OCI-LY7 (cell line): ENCODE measurements at places on chromosomes 12 and 14.

DNA sequence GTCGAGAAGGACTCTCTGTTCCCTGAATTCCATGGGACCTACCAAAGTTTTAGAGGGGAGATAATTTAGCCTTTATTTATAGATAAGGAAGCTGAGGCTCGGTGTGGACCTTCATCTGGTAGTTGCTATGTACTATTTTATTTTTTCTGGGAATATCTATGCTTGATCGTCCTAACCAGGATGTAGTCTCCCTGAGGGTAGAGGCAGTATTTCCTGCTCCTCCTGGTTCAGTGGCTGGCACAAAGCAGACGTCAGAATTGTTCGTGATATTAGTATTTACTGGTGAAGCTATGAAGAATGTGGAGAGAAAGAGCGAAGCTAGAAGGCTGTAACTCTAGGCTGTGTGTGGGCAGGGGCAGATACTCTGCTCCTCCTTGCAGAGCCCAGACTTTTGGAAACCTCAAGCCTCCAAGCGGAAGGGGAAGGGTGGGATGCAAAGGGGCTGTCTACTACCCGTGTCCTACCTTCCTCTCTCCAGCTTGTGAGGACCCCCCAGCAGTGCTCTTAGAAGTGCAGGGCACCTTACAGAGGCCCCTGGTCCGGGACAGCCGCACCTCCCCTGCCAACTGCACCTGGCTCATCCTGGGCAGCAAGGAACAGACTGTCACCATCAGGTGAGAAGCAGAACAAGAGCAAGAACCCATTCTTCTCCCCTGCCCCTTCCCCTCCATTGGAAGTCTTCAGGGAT, 1.4 kb downstream of the LRP10 start:
- DNase-seq, result no peak

- no peak for DNase-seq
Observed at GRCh38 chr14:68719634-68720384, 73.1 kb downstream of the ZFP36L1 start.

DNA sequence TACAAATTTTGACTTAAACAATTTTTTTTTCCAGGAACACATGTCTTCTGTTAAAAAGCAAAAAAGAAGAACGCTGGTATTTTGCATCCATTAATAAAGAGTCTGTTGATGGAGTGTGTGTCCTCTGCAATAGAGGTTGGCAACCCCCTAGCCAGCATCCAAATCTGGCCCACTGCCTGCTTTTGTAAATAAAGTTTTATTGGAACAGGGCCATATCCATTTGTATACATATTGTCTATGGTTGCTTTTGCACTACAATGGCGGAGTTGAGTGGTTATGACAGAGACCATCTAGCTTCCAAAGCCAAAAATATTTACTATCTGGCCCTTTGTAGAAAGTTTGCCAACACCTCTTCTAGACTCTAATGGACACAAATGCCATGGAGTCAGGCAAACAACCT, 49.6 kb downstream of the CCDC92 start:
- DNase-seq, result no peak

- DNase-seq, result no peak
Observed at GRCh38 chr12:114399664-114400211, 6.2 kb downstream of the TBX5 start.

GRCh38 chr14:50028458-50028857, 87.9 kb downstream of the VCPKMT start:
- DNase-seq, result no peak

- no peak for DNase-seq
Observed at GRCh38 chr12:72522411-72522810, 250.2 kb downstream of the TRHDE start.

GRCh38 chr14:52609445-52610044, 56.9 kb downstream of the GPR137C start:
- DNase-seq, result no peak

DNA sequence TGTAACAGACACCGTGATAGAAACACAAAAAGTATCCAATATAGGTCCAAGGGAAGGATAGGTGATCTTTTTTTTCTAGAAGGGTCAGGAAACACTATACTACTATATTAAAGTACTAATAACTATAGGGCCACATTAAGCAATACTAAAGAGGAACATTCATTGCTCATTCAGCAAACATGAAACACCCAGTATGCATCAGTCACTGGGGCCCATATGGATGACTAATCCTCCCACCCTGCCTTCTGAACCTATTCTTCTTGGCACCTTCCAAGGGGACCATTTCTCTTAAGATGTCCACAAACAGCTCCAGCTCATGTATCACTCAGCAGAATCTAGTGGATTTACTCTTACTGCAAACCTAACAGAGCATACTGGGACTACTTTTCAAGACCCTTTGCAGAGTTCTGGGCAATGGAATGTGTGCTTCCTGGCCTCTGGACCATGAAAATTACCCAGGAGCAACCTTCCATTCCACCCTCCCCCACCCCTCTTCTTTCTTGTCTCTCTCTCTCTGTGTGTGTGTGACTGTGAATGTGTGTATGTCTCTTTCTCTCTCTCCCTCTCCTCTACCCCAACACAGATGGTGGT, 187.9 kb downstream of the EPS8 start:
- DNase-seq, result no peak

- DNase-seq, result no peak
Observed at GRCh38 chr14:34452258-34452822, 9.7 kb downstream of the SPTSSA start.

- no peak for DNase-seq
Observed at GRCh38 chr12:16384732-16385131, 37.3 kb downstream of the MGST1 start.

GRCh38 chr12:121774968-121775474, 18.5 kb downstream of the RHOF start:
- no peak for DNase-seq

GRCh38 chr14:95544588-95544987, 9.7 kb downstream of the GLRX5 start:
- DNase-seq, result no peak

DNA sequence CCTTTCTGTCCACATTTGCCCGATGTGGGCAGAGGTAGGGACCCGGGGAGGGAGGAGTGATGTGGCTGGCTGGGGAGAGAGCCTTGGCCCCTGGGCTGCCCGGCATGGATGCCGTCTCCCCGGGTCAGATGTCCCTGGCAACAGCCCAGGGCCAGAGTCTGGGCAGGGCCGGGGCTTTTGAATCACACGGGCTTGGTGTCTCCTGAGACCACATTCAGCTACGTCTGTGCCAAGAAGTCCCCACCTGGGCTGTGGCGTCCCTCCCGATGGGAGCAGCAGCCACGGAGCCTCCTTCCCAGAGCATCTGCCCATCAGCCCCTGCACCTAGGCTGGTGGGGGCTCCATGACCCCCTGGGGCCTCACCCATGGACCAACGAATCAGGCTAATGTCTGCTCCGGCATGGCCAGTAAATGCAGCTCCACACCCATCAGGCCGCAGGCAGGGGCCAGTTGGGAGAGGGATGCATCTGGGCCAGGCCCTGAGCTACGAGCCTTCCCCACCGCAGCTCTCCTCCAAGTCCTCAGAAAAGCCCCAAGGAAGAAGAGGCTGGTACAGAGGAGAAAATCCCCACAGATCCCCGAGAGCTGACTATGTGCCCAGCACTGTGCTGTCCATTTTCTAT, 109.4 kb downstream of the RFLNA start:
- no peak for DNase-seq

DNA sequence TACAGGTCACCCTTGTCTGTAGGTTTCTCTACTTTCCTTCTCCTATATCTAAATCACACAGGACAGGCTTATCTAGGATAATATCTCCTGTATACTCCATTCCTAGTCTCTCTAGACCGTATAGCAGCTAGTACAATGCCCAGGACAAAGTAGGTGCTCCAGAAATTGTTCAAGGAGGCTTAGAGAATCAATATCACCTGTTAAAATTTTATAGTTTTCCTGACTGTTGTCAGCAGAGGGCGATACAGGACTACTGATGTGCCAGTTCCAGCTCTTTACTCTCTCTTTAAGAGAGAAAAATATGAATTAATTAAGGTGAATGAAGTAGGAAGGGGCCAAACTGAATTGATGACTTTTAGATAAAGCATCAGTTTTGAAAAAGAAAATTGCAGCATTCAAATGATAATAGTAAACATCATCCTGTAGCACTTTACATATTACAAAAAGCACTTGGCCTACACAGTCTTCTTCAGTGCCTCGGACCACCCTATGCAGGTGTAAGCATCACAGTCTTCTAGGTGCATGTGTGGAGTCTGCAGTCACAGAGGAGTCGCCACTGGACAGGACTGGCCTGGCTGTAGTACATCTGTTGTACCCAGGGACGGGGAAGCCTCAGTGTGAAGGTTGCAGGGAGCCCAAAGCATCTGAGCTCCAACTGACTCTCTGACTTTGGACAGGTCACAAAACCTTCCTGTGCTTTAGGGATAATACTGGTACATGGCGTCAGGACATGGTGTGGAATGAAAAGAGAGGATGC, 61.9 kb upstream of the MAX start:
- peak; percentile 79 for DNase-seq

GRCh38 chr14:40713387-40713786, 893.3 kb upstream of the LRFN5 start:
- no peak for DNase-seq

DNA sequence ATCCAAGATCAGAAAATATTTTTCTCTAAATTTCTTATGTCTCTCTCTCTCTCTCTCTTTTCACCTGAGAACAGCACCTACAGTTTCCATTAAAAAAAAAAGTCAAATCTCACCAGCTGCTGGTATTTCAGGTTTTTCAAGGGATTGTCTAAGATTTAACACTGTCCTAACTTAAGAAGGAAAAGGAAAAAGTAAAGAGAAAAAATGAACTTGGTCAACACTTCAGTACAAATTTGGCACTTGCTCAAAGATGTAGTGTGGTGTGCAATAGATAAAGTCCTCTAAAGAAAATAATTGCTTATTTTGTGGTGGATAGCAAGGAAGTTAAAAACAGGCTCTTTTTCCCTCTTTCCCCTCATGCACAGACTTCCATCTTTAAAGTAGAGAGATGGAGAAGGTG, 416.2 kb downstream of the SOX5 start:
- no peak for DNase-seq

- no peak for DNase-seq
Observed at GRCh38 chr14:59336098-59336497, 129.1 kb downstream of the GPR135 start.

DNA sequence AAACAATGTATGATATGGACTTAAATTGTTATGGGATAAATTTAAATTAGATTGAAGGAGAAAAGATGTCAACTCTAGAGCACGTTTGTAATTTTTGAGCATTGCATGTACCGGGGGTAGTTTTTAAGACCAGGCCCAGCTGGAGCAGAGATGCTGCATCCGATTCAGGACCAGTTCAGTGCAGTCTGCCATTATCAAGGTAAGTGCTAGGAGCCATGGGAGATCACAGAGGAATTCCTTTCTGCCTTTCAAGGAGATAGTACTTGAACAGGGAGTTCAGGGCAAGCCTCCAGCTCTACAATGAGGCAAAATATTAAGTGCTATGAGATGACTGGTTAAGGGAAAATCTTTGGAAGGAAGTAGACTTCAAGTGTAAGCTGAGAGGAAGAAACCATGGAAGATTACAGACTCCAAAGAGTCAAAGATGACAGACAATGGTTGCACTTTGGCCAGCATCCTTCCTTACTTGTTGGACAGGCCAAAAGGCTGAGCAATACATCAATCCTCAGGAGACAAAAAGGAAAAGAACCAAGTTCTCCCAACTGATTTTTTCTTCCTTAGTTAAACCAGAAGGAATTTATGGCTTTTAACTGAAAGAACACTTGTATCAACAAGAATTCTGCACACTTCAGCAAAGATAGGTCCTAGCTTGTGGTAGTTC, 113.2 kb upstream of the HIF1A start:
- no peak for DNase-seq

DNA sequence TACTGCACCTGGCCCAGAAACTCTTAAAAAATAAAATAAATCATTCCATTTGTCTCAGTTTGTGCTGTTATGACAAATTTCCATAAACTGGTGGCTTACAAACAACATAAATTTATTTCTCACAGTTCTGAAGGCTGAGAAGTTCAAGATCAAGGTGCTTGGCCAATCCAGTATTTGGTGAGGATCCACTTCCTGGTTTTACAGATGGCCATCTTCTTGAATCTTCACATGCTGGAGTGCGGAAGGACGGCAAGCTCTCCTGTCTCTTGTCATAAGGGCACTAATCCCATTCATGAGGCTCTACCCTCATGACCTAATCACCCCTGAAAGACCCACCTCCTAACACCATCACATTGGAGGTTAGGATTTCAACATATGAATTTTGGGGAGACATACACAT, 29.9 kb upstream of the MYBPC1 start:
- no peak for DNase-seq

- DNase-seq, result no peak
Observed at GRCh38 chr14:49549881-49550280, 36.3 kb downstream of the RPS29 start.

GRCh38 chr12:82176761-82177490, 181.3 kb downstream of the CCDC59 start:
- no peak for DNase-seq

DNA sequence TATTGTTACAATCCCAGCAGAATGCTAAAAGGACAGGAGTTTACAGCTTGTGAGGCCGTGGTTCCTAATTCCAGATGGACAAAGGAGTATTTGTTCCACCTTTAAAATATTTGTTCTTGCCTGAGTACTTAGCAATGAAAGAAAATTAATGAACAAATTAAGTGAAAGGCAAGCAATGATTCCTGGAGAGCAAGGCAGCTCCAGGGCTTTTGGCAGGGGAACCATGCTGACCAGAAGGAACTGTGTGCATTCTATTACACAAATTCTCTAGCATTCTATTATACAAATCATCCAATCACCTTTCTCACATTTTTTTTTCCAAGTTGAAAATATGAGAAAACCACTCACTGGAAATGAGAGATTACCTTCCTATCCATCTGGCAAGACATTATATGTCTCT, 1.8 kb upstream of the BMAL2 start:
- no peak for DNase-seq

DNA sequence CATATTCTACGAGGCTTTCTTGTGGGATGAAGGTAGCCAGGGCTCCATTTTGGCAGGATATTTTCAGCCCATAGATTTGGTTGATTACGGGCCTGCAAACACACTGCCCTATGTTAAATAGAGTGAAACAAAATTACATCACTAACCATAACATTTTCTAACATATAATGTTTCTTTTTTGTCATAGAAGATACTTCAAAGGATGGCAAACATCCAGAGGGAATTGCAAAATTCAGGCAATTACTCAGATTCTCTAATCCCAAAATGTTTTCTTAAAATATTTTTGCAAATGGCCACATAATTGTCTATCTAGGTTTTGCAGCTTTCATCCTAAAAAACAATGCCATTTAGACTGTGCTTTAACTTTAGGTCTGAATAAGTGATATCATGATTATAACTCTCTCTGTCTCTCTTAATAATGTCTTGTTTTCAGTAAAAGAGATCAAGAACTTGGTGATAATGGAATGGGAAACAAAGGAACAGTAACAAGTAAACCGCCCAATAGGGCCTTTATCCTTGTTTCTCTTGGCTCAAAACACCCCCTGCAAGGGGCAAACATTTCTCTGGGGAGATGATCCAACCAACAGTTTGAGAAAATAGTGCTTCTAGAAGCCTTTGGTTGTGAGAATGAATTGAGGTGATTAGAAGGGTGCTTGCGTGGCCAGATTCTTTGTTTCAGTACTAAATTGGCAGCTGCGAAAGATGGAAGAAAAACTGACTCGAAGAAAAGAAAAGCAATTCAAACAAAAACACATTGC, 54.4 kb upstream of the BTG1 start:
- DNase-seq, result no peak
